Activated CD4-positive, alpha-beta T cell treated with anti-CD3 and anti-CD28 coated beads, Interleukin-2, amount 50 U/mL, for 4 hours (primary cell): ENCODE measurements at places on chromosomes 11 and 22.

- DNase-seq = no peak
Observed at GRCh38 chr11:78893996-78894395, 319.3 kb upstream of the NARS2 start.

DNA sequence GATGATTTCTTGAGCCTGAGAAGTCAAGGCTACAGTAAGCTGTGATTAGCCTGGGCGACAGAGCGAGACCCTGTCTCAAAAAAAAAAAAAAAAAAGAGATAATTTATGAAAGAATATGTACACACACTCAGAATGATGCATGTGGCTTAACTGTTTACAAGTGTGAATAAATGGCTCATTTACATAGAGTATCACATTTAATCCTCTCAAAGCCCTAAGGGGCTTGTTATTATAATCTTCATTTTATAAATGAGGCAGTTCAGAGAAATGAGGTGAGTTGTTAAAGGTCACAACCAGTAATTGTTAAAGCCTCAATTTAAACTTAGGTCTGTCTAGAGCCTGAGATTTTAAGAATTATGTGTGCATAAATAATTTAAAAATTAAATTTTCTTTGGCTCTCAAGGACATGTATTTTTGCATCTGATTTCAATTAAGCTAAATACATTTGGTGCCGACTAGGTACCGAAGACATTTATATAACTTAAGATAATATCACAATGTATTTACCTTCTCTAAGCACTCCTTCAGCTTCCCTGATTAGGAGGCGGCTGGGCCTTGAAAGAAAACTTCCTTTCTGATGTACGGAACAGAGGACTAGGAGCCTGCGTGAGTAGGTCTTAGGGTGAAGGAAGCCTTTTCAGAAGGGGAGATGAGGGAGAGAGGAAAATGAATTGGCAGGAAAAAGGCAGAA is 28.5 kb upstream of the DDX6 start:
- no peak for DNase-seq

- DNase-seq = no peak
Observed at GRCh38 chr22:31566484-31566883, 70.1 kb downstream of the SFI1 start.

DNA sequence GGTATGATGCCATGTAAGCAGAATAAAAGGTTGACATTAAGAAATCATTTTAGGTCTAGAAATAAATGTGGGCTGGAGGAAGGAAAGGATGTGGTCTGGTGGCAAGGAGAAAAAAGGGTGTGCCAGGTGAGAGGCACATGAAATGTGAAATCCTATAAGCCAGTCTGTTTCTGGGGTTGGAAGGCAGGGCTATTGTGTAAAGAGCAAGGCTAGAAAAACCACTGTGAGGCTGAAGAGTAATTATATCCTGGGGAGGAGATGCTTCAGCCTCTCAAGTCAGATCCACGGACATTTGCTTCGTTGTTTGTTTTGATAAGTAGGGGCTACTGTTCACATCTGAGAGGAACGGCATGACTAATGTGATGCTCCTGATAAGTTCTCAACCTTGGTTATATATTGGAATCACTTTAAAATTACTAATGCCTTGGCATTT is 77.5 kb upstream of the CTSC start:
- DNase-seq = no peak

DNA sequence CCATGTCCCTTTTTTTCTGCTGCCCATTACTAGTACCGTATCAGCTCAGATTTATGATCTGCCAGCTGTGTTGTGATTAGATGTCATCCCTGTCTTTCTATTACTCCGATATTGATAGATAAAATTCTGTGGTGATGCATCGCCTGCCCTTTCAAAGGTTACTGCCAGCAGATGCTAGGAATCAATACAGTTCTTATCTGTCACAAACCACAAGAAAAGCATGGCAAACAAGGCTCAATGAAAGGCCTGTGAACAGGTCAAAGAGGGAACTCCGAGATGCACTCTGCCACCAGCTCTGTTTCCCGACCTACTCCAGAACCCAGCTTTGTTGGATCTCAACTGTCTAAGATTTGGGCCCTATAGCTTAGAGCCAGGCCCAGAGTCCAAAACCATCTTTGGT is 246.0 kb downstream of the CADM1 start:
- no peak for DNase-seq

DNA sequence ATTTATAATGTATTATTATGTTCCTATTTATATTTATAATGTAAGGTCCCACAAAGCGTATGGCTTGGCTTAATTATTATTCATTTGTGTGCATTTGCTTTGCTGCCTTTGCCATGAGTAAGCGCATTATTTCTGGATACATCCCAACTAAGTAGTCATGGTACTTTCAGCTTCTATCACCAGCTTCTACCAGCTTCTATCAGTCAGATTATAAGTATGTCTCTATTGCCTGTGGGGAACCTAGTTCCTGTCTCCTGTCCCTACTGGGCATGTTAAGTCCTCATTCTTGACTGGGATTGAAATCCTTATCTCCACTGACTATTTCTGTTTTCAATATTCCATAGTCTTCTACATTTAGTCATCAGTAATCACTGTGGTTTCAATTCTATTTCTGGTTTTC is 33.5 kb upstream of the OR10W1 start:
- DNase-seq = no peak

DNA sequence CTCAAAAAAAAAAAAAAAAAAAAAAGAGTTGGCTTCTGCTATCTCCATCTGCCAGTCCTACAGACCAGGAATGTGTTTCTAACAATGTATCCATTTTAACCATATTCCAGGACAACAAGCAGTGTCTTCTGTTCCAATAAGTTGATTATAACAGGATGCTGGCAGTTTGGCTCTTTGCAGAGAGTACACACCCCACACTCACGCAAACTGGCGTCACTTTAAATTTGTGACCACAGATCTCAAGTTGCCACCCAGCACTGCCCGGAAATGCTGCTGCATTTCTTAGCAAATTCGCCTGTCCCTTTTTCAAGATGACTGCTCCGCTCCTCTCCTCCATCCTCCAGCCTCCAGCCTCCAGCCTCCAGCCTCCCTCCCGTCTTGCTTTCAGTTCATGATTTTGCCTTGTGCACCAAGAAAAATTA is 44.3 kb downstream of the SCGB1A1 start:
- DNase-seq = no peak

DNA sequence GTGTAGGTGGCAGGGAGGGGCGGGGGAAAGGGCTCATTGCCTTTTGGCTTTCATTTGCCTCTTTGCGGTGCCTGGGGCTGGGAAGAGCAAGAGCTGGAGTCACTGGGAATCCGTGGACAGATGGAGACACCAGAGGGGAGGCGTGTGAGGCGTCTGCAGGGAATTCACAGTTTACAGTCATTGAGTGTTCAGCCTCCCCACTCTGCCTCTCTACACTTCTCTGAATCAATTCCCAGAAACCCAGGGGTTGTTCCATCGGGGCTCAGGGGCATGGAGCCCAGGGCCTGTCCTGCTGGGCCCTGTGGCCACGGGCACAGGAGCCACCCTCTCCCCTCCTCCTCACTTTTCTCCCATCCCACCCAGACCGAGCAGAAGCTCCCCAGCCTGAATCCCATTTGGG is 160.5 kb upstream of the NAV2 start:
- DNase-seq = no peak

- DNase-seq = no peak
Observed at GRCh38 chr22:28438183-28438768, 241.4 kb downstream of the TTC28 start.

DNA sequence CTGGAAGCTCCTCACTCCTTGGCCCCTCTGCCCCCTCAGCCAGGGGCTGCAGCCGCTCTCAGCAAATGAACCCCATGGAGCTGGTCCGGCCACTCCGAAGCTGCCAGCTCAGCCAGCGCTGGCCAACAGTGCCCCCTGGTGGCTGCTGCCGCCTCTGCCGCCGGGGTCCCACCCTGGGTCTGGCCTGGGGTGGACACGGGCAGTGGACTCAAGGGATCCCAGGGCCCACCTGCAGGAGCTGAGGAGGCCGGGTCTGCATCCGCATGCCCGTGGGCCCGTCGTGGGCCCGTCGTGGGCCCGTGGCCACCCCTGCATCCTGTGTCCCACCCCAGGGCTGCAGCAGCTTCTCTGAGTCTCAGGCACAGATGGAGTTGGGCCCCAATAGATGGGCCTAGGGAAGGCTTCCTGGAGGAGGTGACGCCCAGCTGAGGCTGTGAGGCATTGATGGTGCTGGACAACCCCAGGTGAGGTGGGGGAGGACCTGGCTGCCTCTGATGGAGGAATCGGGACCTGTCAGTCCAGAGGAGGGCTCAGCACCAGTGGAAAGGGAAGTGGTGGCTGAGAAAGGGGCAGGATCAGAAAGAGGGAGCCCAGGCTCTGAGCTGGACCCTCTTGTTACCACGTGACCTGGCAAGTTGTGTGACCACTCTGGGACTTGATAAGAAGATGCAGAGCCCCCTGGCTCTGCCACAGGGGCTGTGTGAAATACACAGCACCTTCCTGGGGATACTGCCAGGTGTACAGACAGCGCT is 522.3 kb downstream of the BRD1 start:
- peak; percentile 32 for DNase-seq

GRCh38 chr11:102007567-102008437 is 39.4 kb upstream of the CFAP300 start:
- no peak for DNase-seq

DNA sequence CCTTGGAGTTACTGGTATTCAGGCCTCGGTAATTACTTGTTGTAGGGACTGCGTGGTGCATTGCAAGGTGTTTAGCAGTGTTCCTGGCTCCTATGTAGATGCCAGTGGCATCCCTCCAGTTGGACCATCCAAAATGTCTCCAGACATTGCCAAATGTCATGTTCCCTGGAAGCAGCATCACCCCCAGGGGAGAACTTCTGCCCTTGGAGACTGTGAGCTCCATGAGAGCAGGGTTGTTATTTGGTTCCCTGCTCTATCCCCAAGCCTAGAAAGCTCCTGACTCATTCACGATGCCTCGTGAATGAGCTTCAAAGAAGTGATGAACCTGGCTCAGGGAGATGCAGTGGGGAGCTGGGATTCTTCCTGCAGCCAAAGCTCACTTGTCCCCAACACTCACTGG is 4.8 kb upstream of the CD248 start:
- DNase-seq = no peak

GRCh38 chr11:130815956-130816355 is 100.3 kb downstream of the SNX19 start:
- DNase-seq = no peak

DNA sequence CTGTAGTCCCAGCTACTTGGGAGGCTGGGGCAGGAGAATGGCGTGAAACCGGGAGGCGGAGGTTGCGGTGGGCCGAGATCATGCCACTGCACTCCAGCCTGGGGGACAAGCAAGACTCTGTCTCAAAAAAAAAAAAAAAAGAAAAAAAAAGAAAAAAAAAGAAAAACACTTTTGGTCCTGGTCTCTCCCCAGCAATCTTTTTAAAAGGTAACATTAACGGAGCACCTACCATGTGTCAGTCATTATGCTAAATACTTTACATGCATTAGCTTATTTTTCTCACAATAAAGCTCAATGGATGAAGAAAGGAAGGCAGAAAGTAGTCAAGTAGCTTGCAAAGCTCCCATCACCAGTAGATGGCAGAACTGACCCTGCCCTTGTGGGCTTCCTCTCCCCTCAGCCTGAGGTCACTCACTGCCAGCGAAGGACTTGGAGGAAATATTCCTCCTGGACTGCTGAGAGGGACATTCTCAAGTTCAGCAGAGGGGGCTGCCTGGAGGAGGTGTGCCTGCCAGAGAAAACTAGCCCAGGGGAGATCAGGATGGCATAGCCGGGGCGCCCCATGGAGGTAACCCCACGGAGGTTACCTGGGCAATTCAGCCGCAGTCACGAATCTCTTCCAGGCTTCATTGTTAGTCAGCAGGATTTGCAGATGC is 15.5 kb downstream of the APOL3 start:
- no peak for DNase-seq

GRCh38 chr11:83676056-83676601 is 390.0 kb upstream of the CCDC90B start:
- no peak for DNase-seq

- DNase-seq = no peak
Observed at GRCh38 chr11:128246810-128247594, 340.4 kb downstream of the ETS1 start.

DNA sequence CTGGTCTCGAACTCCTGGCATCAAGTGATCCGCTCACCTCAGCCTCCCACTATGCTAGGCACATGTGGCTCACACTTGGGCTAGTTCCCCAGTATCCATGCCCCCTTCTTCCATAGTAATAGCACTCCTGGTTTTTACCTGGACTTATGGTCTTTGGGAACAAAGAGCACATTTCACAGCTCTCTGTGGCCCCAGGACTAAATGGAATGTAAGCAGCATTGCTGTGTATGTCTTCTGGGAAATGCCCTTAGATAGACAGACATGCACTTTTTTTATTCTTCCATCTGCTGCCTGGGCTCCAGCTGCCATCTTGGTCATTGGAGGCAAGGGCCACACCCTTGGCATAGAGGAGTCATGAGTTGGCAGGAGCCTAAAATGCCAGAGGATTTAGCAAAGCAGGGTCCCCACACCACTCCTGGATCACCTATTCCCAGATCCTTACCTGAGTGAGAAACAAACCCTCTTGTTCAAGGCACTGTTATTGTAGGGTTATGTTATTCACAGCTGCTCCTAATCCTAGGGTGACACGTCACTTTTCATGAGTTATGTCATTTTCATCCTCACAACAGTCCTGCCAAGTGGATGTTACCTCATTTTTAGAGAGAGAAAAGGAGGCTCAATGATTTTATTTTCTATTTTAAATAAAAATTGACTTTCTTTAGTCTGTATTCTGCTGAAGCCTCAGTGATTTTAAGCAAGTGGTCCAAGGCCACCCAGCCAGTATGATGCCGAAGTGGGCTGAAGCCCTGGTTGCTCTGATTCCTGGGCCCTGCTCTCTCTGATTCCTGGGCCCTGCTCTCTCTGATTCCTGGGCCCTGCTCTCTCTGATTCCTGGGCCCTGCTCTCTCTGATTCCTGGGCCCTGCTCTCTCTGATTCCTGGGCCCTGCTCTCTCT is 15.7 kb upstream of the GDPD5 start:
- no peak for DNase-seq

DNA sequence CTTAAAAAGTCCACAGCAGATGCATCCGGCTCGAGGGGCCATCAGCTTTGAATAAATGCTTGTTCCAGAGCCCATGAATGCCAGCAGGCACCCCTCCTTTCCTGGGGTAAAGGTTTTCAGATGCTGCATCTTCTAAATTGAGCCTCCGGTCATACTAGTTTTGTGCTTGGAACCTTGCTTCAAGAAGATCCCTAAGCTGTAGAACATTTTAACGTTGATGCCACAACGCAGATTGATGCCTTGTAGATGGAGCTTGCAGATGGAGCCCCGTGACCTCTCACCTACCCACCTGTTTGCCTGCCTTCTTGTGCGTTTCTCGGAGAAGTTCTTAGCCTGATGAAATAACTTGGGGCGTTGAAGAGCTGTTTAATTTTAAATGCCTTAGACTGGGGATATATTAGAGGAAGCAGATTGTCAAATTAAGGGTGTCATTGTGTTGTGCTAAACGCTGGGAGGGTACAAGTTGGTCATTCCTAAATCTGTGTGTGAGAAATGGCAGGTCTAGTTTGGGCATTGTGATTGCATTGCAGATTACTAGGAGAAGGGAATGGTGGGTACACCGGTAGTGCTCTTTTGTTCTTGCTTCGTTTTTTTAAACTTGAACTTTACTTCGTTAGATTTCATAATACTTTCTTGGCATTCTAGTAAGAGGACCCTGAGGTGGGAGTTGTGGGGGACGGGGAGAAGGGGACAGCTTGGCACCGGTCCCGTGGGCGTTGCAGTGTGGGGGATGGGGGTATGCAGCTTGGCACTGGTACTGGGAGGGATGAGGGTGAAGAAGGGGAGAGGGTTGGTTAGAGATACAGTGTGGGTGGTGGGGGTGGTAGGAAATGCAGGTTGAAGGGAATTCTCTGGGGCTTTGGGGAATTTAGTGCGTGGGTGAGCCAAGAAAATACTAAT is 1.9 kb downstream of the NEAT1 start:
- DNase-seq = peak; percentile 66
